ENCODE measurements at places on chromosomes 3 and 15.

DNA sequence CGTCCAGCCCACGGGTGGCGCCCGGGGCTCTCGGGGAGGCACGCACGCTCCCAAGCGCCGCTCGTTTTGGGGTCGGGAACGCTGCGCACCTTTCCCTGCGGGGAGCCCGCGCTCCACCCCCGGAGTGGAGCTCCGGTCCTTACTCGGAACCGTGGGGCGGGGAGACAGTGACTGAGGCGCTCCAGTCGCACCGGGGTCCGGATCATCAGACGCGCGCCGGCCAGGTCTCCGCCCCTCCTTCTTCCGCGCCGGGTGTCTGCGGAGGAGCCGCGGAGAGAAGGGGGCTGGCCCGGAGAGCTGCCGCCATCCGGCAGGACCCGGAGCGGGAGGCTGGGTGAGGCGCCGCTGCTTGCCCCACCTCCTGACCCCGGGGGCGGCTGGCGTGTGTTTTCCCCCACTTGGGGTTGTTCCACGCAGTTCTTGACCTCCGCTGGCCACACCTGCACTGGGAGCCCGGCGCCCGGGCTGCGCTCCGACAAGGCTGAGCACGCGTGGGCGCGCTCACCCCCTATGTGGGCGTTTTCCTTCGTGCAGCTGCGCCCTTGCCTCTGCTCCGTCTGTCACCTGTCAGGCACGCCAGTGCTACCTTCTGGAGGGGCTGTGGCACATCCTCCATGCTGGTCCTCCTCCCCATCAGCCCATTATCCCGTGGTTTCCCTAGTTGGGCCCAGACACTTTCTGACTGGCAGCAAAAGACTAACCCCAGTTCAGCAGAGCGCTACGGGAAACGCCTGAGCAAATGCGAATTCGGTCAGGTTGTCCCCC is at the start of gene MCF2L2:
MCF2L2 (minus strand) TSS at position 173 of the 765 bp plus-strand sequence. CDS start 642 bp downstream, outside the sequence.
- DNase-seq: no peak

GRCh38 chr3:49498648-49499047 is 28.6 kb downstream of the DAG1 start:
- no peak for DNase-seq

DNA sequence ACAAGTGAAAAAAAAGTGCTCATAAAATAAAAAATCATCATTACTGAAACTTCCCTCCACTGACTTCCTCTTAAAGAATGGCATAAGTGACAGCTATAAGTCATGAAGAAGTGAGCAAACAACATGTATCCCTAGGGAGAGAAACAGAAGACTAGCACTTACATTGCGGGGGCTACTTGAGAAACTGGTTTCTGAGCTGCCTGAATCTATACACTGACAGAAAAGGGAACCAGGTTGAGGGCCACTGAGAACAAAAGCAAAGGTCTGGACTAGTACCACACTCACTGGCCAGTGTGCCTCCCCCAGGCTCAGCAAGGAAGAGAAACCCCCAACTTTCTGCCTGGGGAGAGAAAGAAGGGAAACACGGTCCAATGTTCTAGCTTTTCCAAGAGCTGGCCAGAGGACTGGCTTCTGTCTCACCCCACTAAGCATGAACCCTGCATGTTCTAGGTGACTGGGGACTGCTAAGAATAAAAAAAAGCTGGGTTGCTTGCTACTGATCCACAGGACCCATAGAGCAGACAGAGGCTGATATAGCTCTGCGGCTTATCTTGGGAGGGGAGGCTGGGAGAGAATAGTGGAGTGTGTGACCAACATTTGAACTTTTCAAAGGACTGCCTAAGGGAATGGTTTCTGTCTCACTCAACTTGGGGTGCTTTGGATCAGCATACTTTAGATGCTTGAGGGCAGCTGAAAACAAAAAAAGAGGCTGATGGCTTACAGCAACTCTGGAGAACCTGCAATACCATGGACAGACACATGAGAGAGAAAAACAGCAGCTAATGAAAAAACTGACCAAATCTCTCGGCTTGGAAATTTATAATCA is 8.1 kb downstream of the RAD18 start:
- DNase-seq: peak; percentile 67

- DNase-seq: no peak
Measured at GRCh38 chr3:52080830-52081719, 24.7 kb upstream of the DUSP7 start.

DNA sequence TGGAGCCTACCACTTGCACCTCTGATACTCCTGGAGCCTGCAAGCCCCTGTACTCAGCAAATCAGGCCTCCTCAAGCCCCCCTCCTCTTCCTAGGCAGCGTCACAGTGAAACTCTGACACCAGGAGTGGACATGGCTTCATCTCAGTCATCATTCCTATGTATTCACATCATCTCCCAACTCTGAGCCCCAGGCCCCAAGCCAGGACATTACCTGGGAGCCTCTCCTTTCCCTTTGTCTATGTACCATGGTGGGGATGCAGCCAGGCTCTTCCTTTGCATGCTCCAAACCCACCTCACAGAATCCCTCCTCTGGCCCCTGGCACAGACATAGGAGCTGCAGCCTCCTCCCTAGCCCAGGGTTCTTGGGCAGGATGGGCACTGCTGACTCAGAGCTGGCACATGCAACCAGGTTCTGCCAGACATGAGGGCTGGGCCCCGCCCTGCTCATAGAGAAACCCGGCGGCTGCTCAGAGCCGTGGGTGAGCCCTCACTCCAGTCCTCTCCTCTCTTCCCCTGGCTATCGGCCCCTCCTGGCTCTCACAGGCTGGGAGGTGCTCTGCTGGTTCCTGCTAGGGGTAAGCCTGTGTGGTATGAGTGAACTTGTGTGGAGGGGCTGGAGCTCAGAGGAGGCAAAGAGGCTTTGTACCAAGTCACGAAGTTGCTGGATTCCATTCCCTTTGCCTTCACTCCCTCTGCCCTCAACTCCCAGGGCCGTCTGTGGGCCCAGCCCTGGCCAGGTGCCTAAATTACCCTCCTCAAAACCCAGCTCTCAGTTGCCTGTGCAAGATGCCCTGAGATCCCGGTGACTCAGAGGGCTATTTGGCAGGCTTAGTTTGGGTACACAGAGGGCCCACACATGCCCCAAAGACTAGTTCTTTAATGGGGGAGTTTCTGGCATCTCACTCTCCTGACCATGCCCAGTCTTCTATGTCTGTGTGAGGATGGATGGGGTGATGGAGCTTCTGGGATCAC is 1.9 kb upstream of the PLCD1 start:
- DNase-seq: no peak

DNA sequence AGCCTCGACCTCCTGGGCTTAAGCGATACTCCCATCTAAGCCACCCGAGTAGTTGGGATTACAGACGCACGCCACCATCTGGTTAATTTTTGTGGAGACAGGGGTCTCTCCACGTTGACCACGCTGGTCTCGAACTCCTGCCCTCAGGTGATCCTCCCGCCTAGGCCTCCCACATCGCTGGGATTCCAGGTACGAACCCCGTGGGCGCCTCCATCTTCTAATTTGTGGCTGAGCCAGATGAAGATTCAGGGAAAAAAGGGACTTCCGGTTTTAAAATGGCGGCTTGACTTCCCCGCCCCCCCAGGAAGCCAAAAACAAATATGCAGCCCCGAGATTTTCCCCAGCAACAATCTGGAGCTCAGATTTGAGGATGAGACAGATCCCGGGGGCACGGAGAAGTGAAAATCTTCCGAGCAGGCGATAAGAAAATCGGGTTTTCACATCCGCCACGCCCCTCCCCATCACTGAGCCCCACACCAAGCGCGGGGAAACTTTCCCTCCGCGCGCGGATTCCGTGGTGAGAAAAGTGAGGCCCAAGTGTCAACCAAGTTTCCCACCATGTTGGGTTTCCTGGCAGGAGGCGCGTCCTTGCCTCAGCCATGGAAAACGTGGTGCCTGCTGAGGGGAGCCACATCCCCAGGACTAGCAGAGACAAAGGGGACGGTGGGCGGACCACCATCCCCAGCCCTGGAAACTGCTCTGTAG is 15.4 kb downstream of the CHST14 start:
- DNase-seq: no peak

DNA sequence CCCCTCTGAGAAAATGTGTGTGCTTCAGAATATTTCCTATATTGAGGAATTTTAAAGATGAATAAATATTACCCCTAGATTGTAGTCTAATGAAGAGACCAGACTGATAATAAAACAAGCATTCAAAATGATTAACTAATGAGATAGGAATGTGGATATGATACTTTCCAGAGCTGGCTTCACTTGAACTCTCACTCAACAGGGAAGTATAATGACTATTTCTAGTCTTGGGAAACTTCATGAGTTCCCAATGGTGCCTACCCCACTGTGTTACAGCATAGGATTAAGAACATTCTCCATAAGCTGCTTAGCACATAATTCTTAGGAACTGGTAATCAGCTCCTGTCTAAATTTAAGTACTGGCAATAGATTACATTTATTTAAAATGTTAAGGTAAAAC is 261.5 kb upstream of the ZNF385D start:
- DNase-seq: peak; percentile 14

GRCh38 chr15:73270366-73271097 is 98.2 kb downstream of the HCN4 start:
- DNase-seq: no peak

- DNase-seq: no peak
Measured at GRCh38 chr3:120092474-120092873, 1.8 kb downstream of the GSK3B start.

GRCh38 chr3:173301647-173302046 is 95.9 kb upstream of the NLGN1 start:
- DNase-seq: no peak

- no peak for DNase-seq
Measured at GRCh38 chr3:9820946-9821345, 10.9 kb downstream of the TTLL3 start.

- DNase-seq: no peak
Measured at GRCh38 chr3:47265008-47265407, 17.6 kb downstream of the KIF9 start.

DNA sequence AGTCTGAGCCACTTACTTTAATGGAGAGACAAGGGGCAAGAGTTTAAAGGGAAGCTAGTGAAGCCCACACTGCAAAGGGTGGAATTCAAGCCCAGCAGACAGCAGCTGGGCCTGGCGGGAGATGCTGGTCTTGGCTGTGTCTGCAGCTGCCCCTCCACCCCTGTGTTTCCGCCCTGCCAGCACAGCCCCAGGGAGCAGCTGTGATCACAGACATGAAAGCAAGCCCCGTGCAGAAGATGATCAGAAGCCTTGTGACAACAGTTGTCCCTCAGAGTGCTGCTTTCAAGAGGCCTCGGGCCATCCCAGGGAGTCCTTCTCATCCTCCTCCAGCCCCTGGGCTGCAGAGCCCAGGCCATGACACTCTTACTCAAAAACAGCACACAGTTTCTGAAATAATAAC is 24.1 kb upstream of the SLC6A1 start:
- DNase-seq: no peak

GRCh38 chr3:151015181-151015580 is 42.7 kb upstream of the CLRN1 start:
- no peak for DNase-seq

- no peak for DNase-seq
Measured at GRCh38 chr15:42449770-42450424, 41.0 kb downstream of the ZNF106 start.

GRCh38 chr3:157237886-157238285 is 77.9 kb upstream of the CCNL1 start:
- no peak for DNase-seq

DNA sequence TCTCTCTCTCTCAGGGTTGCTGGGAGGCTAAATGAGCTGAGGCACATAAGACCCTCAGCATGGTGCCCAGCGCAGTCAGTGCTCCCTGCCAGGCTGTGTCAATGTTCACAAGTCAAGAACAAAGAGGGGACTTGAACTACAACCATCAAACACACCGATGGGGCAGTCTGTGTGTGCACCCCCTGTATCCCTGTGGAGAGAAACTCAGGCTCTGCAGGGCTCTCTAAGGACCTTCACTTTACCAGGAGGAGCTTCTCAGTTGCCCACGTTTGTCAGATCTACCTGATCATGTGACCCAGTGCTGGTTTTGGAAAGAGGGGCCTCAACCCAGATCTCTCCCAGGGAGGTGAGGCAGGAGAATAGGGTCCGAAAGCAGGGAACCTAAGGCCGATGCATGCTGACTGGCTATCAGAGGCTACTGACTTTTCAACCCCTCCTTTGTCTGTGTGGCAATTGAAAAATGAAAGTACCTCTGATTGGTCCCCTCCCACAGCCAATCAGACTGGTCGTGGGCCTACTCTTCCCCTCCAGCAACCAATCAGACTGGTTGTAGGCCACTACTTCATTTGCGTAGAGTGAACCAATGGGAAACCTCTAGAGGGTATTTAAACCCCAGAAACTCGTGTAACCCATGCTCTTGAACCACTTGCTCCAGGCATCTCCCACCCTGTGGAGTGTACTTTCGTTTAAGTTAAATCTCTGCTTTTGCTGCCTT is 34.0 kb downstream of the RHCG start:
- DNase-seq: no peak

DNA sequence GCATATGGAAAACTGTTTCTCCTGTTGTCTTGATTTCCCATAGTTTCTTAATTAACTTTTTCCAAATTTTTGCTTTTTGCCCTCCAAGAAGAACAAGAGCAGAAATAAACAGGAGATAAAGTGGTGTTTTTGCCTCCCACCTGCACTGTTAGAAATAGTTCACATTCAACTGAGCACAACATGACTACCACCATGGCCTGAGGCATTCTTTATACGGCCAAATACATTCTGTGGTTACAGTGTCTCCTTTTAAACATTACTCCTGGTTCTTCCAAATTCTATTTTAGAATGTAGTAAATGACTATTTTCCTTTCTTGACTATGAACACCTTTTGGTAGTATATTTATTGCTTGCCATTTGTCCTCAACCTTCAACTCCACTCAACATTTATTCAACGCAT is 98.5 kb downstream of the LARS2 start:
- DNase-seq: no peak

- DNase-seq: no peak
Measured at GRCh38 chr15:65176056-65176455, 9.1 kb downstream of the CLPX start.

- DNase-seq: no peak
Measured at GRCh38 chr3:3351226-3351625, 171.7 kb upstream of the CRBN start.

- no peak for DNase-seq
Measured at GRCh38 chr15:67146875-67147381, 81.5 kb downstream of the SMAD3 start.

GRCh38 chr3:154060238-154061000 is 60.8 kb upstream of the ARHGEF26 start:
- DNase-seq: no peak

GRCh38 chr3:194189243-194189791 is 53.4 kb downstream of the HES1 start:
- DNase-seq: no peak

GRCh38 chr3:141095546-141095937 is 44.4 kb downstream of the SPSB4 start:
- DNase-seq: no peak

DNA sequence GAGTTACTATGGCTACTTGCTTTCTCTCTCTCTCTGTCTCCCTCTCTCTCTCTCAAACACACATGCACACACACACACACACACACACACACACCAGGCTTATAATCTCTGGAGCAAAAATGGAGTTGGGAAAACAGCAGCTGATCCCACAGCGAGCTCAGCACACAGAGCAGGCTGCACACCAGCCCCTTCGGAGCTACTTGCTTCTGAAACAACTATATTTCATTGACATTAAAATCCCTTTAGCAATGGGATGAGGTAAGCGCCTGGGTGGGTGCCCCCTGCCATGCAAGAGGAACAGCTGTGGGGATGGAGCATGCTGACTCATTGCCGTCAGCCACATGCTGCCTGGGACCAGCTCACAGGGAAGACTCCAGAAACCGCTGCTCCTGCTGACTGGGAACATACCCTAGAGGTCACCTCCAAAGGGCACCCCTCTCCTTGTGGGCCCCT is 45.7 kb downstream of the B3GNT5 start:
- DNase-seq: peak; percentile 73

- no peak for DNase-seq
Measured at GRCh38 chr3:4376499-4376898, 73.3 kb downstream of the SETMAR start.

GRCh38 chr3:185188816-185189215 is 36.0 kb upstream of the C3orf70 start:
- no peak for DNase-seq

All from AG04449 (cell line).